ENCODE measurements at places on chromosomes 2 and 18.
A peak's percentile ranks its signal among the peaks of the same experiment; 100 is the strongest.

DNA sequence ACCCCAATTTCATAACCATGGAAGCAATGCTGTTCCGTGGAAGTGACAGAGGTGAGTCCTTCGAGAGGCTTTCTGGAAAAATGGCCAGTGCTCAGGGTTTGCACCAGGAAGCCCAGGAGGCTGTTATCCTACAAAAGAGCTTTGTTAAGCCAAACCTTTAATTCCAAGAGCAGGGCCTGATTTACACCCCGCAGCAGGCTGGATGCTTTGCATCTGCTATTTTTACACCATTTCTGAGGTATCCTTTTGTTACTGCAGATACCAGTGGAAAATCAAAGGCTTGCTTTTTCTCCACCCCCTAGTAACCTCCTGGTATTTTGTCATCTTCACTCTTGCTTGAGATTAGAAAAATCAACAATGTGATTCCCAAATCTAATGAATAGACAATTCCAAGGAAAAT, 380.6 kb downstream of the SOX11 start:
- DNase-seq = no peak

DNA sequence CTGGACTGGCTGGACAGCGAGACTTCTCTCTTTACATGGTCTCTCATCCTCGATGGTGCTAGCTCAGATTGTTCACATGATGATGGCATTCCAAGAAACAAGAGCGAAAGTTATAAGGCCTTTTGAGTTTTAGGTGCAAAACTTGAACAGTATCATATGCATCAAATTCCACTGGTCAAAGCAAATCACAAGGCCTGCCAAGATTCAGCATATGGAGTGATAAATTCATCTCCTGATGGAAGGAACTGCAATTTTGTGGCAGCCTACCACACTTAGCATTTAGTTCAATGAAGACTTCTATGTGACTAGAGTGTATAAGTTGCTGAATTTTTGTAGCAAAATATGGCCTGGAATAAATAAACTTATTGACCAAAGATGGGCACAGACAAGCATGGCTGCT, 194.0 kb upstream of the EPC2 start:
- no peak for DNase-seq

- DNase-seq = peak; percentile 6
These were observed at the start of gene ZDBF2 for GRCh38 chr2:206274434-206275311. ZDBF2 (plus strand) TSS chr2:206274663; CDS start chr2:206281850, 7,187 bp downstream.

- DNase-seq = no peak
These were observed 21.9 kb downstream of the NEMP2 start for GRCh38 chr2:190512539-190513095.

DNA sequence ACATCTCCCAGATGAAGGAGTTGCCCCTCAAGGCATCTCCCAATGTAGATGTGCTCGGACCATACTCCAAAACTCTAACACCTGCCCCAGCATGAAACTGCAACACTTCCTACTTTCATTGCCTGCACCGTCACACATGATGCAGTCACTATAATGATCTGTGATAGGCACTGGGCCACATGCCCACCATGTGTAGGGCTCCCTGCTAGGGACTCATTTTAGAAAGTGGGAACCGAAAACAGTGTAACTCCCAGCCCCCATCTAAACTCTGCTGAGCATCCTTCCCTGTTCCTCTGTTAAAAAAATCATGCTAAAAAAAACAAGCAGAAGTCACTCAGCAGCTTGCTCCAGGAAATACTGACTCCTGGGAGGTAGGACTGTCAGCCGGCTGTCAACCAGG, 496.1 kb upstream of the RAB6C start:
- DNase-seq = no peak

- no peak for DNase-seq
These were observed 80.4 kb downstream of the SH3RF3 start for GRCh38 chr2:109209412-109209811.

DNA sequence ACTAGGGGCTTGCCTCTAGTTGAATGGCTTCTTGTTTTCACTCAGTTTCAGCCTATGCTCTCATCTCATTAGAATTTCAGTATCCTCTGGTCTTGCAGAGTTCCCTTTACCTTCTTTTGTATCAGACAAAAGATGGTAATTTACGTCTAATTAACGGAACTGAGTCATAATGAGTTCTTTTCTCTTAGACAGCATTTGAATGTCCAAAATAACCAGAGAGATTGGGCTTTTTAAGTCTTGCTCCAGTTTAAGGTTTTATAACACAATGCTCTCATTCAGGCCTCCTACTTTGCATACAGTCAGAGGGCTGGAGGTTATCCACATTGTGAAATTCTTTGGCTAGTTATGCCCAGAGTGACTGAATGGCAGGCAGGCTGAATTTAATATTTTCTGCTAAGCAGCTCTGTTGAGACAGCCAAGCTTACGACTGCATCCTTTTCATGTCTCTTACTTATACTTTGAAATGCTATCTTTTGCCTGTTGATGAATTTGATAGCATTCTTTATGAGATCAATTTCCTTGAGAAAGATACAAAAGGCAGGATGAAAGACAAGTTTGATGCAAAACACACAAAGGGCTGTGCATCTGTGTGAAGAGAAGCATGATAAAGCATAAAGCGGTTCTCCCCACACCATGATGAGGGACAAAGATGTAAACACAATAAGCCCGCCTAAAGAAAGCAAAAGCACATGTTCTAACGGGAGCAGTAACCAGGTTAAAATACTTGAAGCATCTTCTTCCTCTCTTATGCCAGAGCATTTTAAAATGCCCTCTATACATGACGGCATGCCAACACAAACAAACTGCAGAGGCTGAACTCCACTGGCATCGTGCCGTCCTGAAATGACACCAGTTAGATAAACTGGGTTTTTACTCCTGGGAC, 90.0 kb downstream of the CDH2 start:
- no peak for DNase-seq

- DNase-seq = no peak
These were observed 13.2 kb downstream of the ADRA2B start for GRCh38 chr2:96103187-96103601.

DNA sequence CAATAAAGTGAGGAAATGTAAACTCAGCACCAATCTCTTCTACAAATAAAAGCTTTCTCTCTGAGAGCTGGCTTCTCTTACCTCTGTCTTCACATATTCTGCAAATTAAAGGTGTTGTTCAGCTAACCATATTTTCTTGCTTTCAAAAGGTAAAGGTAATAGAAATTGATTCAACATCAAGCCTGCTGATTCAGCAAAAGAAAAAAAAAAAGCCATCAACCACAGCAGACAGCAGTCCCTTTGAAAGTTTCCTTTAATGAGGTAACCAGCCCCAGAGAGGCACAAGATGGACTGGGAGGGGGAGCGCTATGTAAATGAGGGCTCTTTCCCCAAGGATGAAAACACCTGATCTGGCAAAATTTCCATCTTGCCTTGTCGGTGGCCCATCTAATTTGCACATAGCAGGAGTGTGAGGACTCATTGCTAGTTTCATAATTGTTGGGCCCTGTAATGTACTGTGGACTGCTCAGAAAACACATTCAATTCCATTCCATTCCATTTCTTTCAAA, 154.9 kb upstream of the SOX11 start:
- no peak for DNase-seq

- DNase-seq = no peak
These were observed 382.2 kb downstream of the NBAS start for GRCh38 chr2:15178946-15179345.

- no peak for DNase-seq
These were observed 58.3 kb downstream of the HPCAL1 start for GRCh38 chr2:10360850-10361588.

GRCh38 chr2:51718881-51719280, 686.9 kb upstream of the NRXN1 start:
- no peak for DNase-seq

- no peak for DNase-seq
These were observed 436.3 kb downstream of the CBLN2 start for GRCh38 chr18:72107647-72108383.

DNA sequence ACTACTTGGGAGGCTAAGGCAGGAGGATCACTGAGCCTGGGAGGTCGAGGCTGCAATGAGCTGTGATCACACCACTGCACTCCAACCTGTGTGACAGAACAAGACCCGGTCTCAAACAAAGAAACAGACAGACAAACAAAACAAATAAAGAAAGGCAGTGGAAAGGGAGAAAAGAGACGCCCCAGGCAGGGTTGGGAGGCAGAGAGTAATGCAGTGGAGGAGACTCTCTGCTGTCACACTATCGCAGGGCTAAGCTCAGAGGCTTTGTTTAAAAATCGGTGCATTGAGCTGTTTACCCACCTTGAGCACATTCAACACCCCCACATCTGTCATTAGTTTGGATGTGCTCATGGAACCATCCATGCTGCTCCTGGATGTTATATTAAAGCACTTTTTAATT, 84.2 kb upstream of the RMP24 start:
- no peak for DNase-seq

- DNase-seq = no peak
These were observed 414.4 kb downstream of the MTX2 start for GRCh38 chr2:176683618-176684111.

GRCh38 chr2:7010391-7011054, 93.3 kb downstream of the RNF144A start:
- DNase-seq = no peak

DNA sequence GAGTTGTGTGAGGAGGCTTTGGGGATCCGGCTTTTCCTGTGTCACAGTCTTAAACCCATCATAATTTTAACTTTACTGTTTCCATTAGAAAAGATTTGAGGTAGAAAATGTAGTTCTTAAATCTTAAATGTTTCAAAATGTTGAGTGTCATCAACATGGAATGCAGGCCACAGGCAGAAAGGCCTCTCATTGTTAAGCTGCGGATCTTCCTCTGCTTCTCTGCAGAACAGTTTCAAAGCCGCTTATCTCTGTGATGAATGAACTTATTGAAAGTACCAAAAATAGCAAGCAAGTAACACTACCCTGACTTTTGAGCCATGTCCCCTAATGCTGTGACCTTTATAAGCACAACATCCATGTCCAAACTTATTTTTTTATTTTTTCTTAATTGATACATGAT, 1645.8 kb downstream of the DPP10 start:
- no peak for DNase-seq

- DNase-seq = no peak
These were observed 448.3 kb downstream of the SOX11 start for GRCh38 chr2:6140509-6140908.

DNA sequence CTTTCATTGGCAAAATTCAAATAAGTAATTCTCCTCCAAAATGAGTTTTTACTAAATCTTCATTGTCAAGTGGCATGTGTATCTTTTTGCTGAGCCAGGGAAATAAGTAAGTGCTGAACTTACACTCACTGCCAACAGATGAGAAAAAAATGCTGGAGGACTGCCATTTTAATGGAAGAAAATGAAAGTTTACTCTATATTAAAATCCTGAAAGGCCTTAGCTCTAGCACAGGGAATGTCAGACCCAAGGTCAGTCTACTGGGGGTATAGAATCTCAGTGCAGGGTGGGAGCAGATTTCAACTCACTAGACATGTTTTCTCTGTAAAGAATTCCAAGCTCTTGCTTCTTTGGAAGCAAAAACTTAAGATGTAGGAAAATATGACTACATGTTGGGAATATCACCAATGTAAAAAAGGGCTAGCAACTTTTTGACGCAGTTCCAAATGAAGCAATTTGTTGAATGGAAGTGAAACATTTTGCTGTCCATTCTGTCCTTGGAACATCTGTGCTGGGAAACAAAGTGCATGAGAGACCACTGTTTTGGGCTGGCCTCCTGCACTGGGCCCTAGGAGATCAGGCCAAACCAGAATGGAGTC, 127.0 kb downstream of the ST6GAL2 start:
- DNase-seq = no peak

GRCh38 chr18:12251311-12251710, 2.9 kb upstream of the CIDEA start:
- no peak for DNase-seq

GRCh38 chr2:98747888-98748287, 17.0 kb upstream of the MGAT4A start:
- DNase-seq = no peak

GRCh38 chr18:23530195-23530594, 26.9 kb downstream of the RMC1 start:
- no peak for DNase-seq

GRCh38 chr2:144999071-144999875, 479.4 kb upstream of the ZEB2 start:
- DNase-seq = no peak

- no peak for DNase-seq
These were observed 85.8 kb downstream of the PLA2R1 start for GRCh38 chr2:159976527-159977160.

DNA sequence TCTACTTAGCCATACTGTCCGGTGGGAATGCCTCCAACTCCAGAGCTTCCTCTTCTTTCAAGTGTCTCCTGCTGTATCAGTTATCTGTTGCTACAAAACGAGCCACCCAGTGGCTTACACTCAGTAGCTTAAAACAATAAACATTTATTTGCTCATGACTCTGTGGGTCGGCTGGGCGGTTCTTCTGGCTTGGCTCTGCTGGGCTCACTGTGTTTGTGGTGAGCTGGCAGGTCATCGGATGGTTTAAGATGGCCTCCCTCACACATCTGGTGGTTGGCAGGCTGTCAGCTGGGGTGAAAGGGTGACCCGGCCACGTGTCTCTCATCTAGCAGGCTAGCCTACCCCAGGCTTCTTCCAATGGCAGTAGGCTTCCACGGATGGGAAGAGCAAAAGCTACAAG, 122.4 kb upstream of the SLC1A4 start:
- no peak for DNase-seq

DNA sequence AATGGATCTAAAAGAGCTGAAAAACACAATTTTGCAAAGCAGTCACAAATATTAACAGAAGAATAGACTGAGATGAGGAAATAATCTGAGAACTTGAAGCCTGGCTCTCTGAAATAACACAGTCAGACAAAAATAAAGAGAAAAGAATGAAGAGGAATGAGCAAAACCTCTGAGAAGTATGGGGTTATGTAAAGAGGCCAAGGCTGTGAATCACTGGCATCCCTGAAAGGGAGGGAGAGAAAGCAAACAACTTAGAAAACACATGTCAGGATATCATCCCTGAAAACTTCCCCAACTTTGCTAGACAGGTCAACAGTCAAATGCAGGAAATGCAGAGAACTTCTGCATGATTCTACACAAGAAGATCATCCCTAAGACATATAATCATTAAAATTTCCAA, 73.5 kb upstream of the LHCGR start:
- DNase-seq = no peak

DNA sequence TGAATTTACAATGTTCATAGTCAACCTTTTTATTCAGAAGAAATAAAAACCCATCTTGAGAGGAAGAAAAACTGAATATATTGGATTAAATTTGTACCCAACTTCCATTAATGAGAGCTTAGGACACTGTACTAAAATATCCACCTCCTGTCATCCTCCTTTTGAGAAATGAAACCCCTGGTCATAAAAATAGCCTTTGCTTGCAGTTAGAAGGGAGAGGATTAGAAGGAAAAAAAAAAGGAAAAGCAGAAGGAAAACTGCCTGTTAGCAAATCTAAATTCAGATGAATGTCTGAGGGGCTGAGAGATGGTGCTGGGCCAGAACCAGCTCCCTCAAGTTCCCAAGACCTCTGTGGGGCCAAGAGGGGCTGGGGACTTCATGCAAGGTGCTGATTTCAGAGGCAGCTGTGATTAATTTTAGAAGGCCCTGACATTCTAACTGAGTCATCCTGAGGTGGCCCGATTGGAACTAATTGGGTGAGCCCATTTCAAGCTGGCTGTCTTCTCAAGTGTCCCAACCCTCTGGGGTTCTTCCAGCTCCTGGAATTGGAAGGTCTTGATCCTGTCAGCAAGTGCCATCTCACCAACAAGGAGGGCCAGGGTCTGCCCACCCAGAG, 38.4 kb upstream of the BIN1 start:
- no peak for DNase-seq
